Fibroblast of skin of abdomen (primary cell): ENCODE measurements at places on chromosomes 3 and 15.

DNA sequence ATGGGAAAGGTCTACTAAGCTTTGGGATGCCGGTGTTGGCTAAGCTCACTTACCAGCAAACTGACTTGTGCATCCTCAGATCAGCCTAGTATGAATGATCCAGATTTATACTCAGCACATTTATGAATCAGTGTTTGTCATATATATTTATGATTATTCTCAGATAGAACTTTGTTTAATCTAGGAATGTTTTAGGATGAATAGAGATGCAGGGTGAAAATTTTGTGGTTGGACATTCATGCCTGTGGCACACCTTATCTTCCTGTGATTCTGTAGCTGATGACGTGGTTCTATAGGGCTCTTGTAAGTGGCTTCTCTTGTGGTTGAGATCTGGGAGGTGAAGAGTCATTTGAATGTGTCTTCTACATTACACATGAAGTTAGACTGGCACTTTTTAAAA, 11.4 kb downstream of the CDIN1 start:
- peak; percentile 85 for DNase-seq

DNA sequence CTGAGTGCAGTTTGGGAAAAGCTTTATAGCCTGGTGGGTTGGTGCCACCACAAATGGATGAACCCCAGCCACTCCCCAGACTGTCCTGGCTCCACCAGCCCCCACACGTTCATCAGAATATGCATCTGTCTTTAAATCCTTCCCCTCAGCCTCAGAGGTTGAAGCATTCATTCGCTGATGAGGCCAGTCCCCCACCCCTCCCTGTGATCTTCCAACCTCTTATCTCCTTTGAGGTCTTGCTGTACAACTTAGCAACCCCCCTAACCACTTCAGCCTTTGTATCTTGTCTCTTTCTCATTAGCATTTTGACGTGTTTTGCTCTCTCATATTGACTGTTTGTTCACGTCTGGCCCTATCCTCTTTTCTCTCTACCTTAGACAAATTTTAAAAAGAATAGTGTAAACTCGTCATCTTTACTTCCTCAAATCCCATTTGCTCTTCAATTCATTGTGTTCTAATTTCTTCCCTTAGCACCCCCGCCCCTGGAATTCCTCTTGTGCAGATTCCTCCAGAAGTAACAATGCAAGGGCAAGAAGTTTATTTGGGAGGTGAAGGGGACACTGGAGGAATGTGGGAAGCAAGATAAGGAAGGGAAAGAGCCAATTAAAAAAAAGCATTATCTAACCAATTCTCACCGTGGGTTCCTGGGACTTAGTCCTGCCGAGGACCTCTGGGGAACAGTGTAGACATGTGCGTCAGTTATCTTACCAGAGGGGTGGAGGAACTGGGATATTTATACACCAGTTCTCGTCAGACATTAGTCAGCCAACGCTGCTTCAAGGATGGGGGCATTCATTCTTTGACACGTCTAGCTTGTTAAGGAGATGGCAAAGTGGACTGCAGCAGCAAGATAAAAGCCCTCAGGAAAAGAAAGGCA, 38.6 kb downstream of the MOBP start:
- no peak for DNase-seq

DNA sequence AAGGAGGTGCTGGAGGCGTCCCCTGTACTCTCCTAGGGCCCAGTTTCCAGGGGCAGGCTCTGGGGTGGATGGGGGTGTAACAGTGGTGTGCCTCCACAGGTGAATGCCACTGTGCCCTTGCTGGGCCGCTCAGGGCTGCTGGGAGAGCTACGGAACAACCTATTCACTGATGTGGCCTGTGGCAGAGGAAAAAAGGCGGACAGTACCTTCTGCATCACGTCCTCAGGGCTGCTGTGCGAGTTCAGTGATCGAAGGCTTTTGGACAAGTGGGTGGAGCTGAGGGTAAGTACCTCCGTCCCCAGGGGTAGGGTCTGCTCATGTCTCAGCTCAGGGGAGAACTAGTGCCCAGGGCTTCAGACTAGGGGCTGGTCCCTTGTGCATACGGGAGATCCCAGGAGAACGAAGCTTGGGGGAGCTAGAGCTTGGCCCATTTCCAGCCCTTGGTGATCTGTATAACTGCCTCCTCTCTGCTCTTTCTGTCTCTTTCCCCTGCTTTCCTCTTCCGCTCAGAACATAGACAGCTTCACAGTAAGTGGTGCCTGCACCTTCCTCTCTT, 15.0 kb upstream of the JMJD7 start:
- no peak for DNase-seq

- no peak for DNase-seq
Measured at GRCh38 chr3:179046497-179047353, 24.9 kb downstream of the ZMAT3 start.
